ENCODE measurements at places on chromosomes 7 and 10.

DNA sequence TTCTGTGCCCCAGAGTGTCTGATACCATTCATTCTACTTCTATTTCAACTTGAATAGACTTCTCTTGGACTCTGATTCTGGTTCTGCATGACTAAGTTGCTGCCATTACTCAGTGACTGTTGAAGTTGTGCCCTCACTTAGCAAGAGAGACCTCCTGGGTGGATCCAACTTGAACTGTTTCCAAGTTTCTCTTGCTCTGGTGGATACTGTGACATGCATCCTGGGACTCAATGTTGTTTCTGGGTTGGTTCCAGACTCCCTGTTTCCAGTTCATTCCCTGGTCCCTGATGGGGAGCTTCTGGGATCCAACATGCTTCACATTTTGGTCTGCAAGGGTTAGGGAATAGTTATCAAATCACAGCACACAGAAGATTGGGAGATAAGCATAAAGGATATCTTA is 26.2 kb upstream of the PRPF18 start:
- no peak for DNase-seq

DNA sequence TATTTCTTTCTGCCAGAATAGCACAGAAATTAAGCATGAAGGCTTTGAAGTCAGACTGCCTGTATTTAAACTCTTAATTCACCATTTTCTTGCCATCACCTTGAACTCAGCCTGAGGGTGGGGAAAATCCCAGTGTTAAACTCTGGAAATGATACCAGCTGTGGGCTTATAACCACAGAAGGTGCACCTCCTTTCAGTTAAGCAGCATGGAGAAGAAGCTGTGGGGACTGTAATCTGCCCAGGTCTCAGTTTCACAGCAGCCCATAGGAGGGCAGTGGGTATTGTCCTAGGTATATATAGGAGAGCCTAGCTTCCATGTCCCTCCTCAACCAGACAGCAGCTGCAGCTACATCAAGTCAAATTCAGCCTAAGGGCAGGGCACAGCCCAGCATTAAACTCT is 241.6 kb downstream of the HPSE2 start:
- DNase-seq: no peak

GRCh38 chr7:28390426-28390825 is 21.9 kb upstream of the CREB5 start:
- DNase-seq: no peak

- no peak for DNase-seq
Measured at GRCh38 chr7:104124893-104125477, 82.8 kb downstream of the ORC5 start.

DNA sequence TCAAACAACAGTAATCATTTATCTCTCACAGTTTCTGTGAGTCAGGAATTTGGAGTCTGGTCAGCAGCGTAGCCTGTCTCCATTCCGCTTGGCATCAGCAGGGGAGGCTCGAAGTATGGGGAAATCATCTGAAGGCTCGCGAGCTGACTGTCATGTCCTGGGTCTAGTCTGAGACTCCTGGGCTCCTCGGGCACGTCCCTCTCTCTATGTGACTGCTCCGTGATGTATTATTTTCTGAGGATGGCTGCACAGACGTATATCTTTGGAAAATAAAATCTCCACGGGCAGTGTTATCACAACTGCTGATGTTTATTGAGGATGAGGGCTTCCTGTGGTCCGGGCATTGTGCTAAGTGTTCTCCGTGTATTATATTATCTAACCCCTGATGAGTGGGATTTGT is 23.3 kb upstream of the PCGF5 start:
- peak; percentile 62 for DNase-seq

GRCh38 chr7:90173127-90173844 is 19.0 kb downstream of the STEAP1 start:
- DNase-seq: no peak

All from mesenchymal stem cell (in vitro differentiated cells and primary cell).